Activated CD8-positive, alpha-beta T cell treated with anti-CD3 and anti-CD28 coated beads for 36 hours (primary cell): ENCODE measurements at places on chromosomes 7 and 10.

DNA sequence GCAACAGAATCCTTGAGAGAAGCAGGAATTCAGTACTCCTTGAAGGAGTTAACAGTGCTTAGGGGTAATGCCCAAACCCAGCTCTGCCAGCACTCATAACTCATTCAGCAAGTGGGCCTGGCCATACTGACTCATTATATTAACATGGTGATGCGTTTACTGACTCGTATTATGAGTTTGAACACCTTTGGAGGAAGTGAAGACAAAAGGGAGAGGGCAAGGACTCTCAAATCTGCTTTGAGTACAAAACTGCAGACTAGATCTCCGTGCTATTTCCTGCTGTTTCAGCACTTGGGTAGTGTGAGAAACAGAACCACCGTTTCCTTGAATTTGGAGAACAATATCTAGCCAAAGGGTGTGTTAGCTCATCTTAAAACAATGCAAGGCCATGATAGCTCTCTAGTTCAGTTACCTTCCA is 30.8 kb downstream of the SLC16A9 start:
- peak; percentile 1 for DNase-seq

GRCh38 chr10:110348336-110348735 is 43.6 kb upstream of the SMNDC1 start:
- DNase-seq = no peak

- DNase-seq = no peak
Measured at GRCh38 chr7:20786421-20786778, 286 bp downstream of the SP8 start.

GRCh38 chr10:122221958-122222357 is 49.1 kb upstream of the BTBD16 start:
- no peak for DNase-seq

- DNase-seq = no peak
Measured at GRCh38 chr7:15284396-15284795, 277.4 kb downstream of the AGMO start.

- no peak for DNase-seq
Measured at GRCh38 chr7:26899519-26899918, 35.1 kb upstream of the SKAP2 start.
